ENCODE measurements at places on chromosomes 3 and 15.

GRCh38 chr3:18580268-18580667 lies 155.1 kb upstream of the SATB1 start:
- no peak for DNase-seq

- DNase-seq: no peak
These were observed 79.0 kb downstream of the CHD2 start for GRCh38 chr15:92979011-92979701.

GRCh38 chr3:124498891-124499290 lies 231.4 kb upstream of the UMPS start:
- DNase-seq: no peak

DNA sequence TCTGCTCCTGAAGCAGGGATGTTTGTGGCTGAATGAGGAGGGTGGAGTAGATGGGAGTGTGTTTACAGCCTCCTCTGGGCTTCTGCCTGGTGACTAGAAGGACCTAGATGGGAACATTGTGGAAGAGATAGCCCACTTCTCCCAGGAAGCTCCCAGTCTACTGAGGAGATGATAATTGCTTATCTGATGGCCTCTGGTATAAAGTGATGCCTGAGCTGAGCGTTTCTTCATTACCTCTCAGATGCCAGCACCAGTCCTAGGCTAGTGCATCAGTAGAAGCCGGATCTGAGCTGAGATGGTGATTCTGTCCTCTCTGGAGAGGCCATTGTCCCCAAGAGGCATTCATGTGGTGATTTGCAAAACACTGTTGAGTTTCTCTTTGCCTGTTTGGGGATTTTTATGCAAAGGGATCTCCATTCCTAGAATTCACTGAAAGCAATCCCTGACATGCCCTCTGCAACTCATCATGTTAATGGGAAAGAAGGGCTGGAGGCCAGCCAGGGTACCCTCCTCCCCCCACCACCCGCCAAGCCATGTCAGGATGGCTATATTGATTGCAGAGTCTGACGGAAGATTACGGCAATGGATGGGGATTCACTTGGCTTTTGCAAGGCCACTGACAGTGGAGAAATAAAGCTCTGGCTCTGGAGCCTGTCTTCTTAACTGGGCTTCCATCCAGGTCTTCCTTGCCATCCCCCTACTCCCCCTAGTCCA lies 166.4 kb upstream of the ROPN1 start:
- no peak for DNase-seq

- no peak for DNase-seq
These were observed 8.9 kb downstream of the PEAK1 start for GRCh38 chr15:77410701-77411618.

- DNase-seq: no peak
These were observed 45.3 kb upstream of the EIF5A2 start for GRCh38 chr3:170953736-170954135.

DNA sequence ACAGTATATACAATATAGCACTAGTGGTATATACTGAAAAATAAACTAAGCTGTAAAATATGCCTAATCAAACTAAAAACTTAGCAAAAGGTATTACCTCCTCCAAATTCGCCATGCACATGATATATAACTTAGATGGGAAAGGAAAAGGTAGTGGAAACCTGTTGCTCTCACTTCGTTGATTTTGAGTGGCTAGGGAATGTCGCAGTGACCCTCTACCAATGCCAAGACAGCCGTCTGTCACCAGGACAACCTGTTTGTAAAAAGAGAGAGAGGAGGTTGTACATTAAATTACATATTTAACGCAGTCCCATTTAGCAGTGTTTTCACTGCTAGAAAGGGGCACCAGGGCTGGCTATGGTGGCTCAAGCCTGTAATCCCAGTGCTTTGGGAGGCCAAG lies 11.3 kb downstream of the INTS14 start:
- no peak for DNase-seq

- no peak for DNase-seq
These were observed 11.7 kb upstream of the CP start for GRCh38 chr3:149233323-149233722.

Data from NCI-H2107 (cell line).